Fibroblast of lung (primary cell): ENCODE measurements at places on chromosomes 5 and 9. TPM values are rescaled to one million over a fixed set of nuclear protein-coding genes. Genes with fewer than 3 reads are reported as not detected.

Gene PAEP
- total RNA-seq, result not detected in 2 replicates

Gene TEK
- total RNA-seq, result 0.51 and 1.8 TPM in 2 replicates

Gene CDC25C
- 0.26 and 3.0 TPM in 2 replicates for total RNA-seq

Gene PDGFRB
- total RNA-seq, result 151 and 231 TPM in 2 replicates

Gene PHF24
- total RNA-seq, result under 0.01 and 0.17 TPM in 2 replicates

Gene TJP2
- 36.5 and 41.1 TPM in 2 replicates for total RNA-seq

Gene DAB2
- 161 and 217 TPM in 2 replicates for total RNA-seq

Gene PRRT1B
- not detected in 2 replicates for total RNA-seq

Gene IL4
- not detected in 2 replicates for total RNA-seq

Gene APBA1
- total RNA-seq, result 5.4 and 8.8 TPM in 2 replicates

Gene ZFR
- total RNA-seq, result 78.6 and 113 TPM in 2 replicates

Gene PCDHGA1
- 1.0 and 1.8 TPM in 2 replicates for total RNA-seq

Gene FCN2
- total RNA-seq, result not detected in 2 replicates

Gene PDE6A
- under 0.01 TPM in 2 replicates for total RNA-seq

Gene AMBP
- total RNA-seq, result 0.17 and 0.51 TPM in 2 replicates

Gene HTR1A
- not detected in 2 replicates for total RNA-seq

Gene UTP15
- 17.0 and 20.8 TPM in 2 replicates for total RNA-seq

Gene ZNF883
- total RNA-seq, result 6.2 and 9.7 TPM in 2 replicates

Gene ADAM19
- total RNA-seq, result 13.0 and 17.7 TPM in 2 replicates

Gene TPM2
- 696 and 1,003 TPM in 2 replicates for total RNA-seq

Gene ZDHHC11B
- total RNA-seq, result under 0.01 TPM in 2 replicates

Gene SPATA31D4
- total RNA-seq, result not detected in 2 replicates

Gene LHX6
- total RNA-seq, result not detected in 2 replicates

Gene ESM1
- 1.5 and 1.8 TPM in 2 replicates for total RNA-seq

Gene GRXCR2
- total RNA-seq, result not detected in 2 replicates

Gene NTRK2
- total RNA-seq, result 0.26 and 0.66 TPM in 2 replicates

Gene DOK3
- total RNA-seq, result 0.99 and 2.1 TPM in 2 replicates

Gene LCN12
- total RNA-seq, result 0.17 TPM in 1 of 2 replicates, not detected in the other

Gene PCDHA3
- total RNA-seq, result 0.26 and 1.2 TPM in 2 replicates

Gene CER1
- not detected in 2 replicates for total RNA-seq

Gene OGN
- total RNA-seq, result 1.3 and 6.2 TPM in 2 replicates
